ENCODE measurements at places on chromosomes 7 and 10.

- no peak for DNase-seq
Measured at GRCh38 chr10:128373071-128373749, 247.0 kb upstream of the MKI67 start.

- DNase-seq: no peak
Measured at GRCh38 chr10:122241836-122242235, 29.3 kb upstream of the BTBD16 start.

DNA sequence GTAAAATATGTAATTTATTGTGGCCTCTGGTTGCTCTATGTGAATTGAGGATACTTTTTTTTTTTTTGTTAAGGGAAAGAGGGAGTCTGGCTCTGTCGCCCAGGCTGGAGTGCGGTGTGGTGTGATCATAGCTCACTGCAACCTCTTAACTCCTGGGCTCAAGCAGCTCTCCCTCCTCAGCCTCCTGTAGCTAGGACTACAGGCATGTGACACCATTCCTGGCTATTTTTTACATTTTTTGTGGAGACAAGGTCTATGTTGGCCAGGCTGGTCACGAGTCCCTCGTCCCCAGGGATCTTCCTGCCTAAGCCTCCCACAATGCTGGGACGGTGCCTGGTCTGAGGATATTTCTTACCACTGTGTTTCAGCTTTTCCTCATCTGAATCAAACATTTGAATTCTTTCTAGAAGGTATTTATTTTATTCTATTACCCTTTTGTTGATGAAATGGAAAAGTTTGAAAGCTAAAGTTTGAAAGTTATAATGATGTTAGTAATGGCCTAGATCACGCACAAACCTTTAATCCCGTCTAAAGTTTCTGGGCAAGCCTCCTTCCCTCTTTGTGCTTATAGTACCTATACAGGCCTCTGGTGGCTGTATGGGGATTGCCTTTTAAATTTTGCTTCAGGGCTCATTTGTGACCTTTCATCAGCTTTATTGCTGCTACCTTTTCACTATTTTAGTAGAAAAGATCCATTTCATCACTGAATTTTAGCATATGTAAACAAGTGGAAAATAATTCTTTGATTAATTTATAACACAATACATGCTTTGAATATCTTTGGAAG lies 2.0 kb downstream of the IFRD1 start:
- no peak for DNase-seq

GRCh38 chr10:51960494-51960895 lies 261.1 kb upstream of the CSTF2T start:
- no peak for DNase-seq

- no peak for DNase-seq
Measured at GRCh38 chr10:88198023-88198422, 334.6 kb downstream of the PTEN start.

DNA sequence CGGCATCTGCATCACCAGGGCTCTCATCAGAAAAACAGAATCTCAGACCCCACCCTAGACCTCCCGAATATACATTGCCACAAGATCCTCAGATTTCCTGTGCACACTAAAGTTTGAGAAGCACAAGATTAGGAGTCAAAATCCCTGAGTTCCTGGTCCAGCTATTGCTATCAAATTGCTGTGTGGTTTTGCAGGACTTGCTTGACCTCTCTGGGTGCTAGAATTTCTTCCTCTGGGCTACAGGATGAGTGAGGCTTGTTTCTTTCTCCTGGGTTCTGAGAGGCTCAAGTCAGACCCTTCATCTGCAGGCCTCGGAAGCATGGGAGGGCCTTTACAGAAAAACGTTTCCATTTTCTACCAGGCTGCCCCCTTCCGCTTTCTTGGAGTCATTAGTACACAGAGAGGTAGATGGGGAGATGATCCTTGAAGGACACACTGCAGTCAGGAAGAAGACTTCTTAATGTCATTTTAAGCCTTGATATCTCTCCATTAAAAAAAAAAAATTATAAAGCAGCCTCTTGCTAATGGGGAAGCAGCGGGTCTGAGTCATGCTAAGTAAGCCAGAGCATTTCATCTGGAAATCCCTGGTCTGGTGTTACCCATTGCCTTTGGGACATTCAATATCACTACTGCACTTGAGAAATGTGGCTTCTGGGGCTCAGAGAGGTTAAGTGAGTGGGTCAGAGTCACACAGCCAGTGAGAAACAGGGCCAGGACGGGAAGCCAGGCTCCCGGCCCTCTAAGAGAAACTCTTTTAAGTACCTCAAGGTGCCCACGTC lies 173.5 kb downstream of the KCNMA1 start:
- DNase-seq: no peak

DNA sequence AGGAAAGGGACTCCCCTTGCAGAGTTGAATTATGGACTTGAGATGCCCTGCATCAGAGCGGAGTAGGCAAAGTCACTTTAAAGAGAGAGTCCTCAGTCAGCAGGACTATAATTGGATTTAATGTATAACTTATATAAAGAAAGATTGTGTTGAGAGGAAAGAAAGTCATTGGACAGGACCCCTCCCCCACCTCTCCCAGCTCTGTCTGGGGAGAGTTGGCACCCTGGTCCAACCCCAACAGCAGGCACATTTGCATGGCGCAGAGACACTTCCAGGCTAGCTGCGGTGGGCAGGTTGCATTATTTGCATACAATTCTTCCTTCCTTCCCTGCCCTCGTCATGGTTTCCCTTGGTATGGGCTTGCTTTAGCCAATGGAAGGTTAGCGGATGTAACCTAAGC lies 46.1 kb upstream of the NPTX2 start:
- DNase-seq: no peak
